ENCODE measurements at places on chromosomes 7 and 10.
A peak's percentile ranks its signal among the peaks of the same experiment; 100 is the strongest.

DNA sequence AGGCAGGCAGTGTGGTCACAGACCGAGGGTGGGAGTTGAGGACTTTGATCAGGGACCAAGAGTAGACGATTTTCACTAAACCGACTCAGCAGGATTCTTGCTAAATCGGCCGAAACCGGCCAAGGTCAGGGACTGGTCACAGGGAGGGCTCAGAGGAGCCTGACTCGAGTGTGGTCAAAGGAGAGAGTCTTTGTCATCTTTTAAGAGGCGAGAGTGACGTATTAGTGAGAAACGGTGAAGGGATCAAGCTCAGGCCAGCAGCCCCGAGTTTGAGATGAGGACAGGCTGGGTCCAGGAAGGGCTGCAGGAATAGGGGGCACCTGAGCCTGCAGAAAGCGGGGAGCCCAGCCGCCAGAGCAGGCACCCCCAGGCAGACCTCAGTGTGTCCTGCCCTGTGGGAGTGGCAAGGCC, 41.6 kb upstream of the FAM20C start:
- no peak for DNase-seq

- peak; percentile 68 for DNase-seq
Observed at GRCh38 chr7:101169838-101170551, 4.6 kb upstream of the VGF start.

- no peak for DNase-seq
Observed at GRCh38 chr10:62960416-62960815, 144.2 kb upstream of the EGR2 start.

DNA sequence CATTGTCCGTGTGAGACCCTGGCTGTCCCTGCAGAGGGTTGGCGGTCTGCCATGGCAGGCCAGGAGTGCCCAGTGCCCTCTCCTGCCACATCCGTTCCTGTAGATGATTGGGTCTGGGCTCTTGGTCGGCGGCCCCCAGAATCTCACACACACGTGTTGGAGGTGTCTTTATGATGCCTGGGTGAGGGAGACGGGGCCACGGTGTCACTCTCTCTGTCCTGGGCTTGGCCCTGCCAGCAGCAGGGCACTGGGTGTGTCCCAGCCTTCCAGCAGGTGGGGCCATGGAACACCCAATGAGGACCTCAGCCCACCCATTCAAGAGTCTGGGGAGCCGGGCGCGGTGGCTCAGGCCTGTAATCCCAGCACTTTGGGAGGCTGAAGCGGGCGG, 30.2 kb downstream of the UNC5B start:
- DNase-seq, result no peak

DNA sequence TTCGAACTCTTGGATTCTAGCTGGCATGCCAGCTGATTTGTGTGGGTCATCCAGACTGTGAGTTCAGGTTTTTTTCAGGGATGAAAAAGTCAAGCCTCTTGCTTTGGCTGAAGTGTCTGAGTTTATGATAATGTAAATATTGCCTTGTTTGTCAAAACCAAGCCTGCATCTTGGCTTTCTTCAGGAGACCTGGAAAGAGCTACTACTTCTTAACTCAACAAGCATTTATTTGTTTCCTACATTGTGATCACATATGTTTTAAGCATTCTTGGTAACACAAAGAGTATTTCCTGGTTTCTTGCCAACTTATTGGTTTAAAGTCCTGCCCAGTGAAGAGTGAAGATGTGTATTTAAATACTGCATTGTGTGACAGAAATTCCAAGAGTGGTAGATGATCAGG, 407.1 kb downstream of the LRMDA start:
- no peak for DNase-seq

DNA sequence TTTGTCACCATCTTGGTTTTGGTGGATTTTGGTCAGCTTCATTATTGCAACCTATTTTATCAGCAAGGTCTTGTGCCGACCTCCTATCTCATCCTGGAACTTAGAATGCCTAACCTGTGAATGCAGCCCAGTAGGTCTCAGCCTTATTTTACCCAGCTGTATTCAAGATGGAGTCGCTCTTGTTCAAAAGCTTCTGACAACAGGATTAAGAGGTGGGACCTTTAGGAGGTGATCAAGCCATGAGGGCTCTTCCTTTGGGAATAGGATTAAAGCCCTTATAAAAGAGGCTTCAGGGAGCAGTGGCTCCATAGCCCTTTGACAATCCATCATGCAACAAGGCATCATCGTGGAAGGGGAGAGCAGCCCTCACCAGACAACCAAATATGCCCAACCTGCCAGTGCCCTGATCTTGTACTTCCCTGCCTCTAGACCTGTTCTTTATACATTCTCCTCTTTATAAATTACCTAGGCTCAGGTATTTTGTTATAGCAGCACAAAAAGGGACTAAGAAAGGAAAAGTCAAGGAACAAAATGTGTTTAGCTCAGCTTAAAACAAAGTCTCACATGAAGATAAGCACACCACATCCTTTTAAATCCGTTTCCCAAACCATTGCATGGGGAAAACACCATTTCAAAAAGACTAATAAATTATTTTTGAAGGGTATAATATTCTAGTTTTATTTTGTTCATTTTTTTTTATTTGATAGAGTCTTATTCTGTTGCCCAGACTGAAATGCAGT, 8.5 kb upstream of the MAP3K8 start:
- DNase-seq, result no peak

- no peak for DNase-seq
Observed at GRCh38 chr7:73869011-73869798, 8.2 kb downstream of the TMEM270 start.

DNA sequence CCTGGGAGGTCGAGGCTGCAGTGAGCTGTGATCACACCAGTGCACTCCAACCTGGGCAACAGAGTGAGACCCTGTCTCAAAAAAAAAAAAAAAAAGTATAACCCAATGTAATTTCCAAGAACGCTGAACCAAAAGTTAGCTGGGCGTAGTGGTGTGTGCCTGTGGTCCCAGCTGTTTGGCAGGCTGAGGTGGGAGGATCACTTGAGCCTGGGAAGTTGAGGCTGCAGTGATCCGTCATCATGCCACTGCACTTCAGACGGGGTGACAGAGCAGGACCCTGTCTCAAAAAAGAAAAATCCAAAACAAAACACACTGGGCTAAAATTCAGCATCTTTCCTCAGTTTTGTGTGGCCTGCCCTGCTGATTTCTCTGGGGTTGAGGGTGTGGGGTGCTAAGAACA, 21.1 kb downstream of the HNRNPA2B1 start:
- no peak for DNase-seq

DNA sequence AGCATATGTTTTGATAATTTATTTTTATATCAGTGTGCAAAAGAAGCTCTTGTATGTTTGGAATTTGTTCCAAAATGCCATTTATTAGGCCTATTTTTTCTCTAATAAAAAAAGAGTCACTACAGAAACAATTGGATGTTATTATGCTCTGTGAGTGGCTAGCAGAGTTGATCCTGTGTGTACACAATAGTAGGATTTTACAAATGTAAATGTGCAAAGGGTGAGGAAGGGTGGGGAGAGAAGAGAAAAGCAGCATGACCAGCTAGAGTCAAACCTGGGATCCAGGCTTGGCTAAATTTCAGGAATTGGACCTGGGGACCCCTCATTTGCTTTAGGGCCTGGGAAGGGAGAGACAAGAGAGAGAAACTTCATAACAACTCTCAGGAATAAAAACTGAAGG, 32.5 kb downstream of the SEMA3A start:
- no peak for DNase-seq

DNA sequence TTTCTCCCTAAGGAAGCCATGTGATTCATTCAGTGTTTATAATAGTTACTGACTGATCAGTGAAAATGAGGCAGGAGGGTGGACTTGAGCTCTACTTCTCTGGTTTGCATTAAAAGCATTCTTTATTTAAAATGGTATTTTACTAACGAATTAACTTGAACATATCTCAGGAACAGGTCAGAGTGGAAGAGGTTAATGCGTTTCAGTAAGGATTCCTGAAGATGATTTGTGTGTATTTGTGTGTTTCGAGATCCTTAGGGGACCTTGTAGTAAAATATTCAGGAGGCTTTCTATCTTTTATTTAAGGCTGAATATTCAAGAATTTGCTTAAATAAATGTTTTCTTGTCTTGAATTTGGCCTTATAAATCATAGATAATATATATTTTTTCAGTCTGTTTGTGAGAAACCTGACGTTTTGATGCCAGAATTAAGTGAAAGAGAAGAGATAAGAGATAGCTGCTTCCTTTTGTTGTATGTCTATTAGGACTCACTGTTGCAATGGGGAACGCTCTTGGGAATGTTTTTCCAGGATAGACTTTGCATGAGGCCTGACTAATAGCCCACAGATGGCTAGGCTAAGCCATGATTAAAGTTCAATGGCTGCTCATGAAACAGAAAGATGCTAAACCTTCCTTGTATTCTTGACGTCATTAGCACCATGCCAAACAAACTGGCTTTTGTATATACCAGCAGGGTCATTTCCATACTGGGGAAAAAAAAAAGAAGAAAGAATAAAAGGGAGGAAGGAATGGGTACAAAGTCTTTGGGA, 93.8 kb upstream of the MTPN start:
- no peak for DNase-seq

GRCh38 chr7:6057316-6058129, 26.3 kb downstream of the ANKRD61 start:
- no peak for DNase-seq

DNA sequence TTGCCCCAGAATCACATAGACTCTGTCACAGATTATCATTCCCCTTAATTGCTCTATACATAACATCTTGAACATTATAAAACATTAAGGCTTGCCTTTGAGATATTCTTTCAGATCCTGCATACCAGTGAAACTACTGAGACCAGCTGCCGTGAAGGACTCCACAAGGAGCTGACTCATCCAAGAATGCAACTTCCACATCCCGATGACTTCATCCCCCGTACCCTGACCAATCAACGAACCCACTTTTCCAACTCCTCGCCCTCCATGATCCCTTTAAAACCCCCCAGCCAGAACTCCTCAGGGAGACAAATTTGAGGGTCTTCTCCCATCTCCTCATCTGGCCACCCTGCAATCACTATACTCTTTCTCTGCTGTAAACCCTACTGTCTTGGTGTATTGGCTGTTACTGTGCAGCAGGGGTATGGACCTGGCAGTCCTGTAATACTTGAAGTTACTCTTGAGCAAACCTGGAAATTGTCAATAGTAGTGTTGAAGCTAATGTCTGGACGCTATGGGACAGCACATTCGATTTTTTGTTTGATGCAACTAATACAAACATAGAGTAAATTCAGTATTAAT, 49.8 kb downstream of the HTR5A start:
- DNase-seq, result no peak

- no peak for DNase-seq
Observed at GRCh38 chr10:116083226-116083762, 189.7 kb downstream of the GFRA1 start.

DNA sequence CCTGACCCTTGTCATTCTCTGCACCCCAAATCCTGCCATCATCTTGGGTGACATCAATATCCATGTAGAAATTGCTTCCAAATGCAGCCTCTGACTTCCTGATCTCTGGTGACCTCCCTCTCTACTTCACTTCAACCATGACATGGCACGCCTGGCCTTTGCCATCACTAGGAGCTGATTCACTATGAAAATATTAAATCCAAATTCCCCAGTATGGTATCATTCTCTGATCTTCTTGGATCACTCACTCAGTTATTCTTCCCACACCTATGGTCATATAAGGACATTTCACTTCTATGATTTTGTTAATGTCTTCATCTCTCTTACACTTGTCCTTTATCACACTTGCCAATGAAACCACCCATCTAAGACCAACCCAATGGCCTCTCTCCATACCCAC, 73.7 kb upstream of the ODAD2 start:
- no peak for DNase-seq

DNA sequence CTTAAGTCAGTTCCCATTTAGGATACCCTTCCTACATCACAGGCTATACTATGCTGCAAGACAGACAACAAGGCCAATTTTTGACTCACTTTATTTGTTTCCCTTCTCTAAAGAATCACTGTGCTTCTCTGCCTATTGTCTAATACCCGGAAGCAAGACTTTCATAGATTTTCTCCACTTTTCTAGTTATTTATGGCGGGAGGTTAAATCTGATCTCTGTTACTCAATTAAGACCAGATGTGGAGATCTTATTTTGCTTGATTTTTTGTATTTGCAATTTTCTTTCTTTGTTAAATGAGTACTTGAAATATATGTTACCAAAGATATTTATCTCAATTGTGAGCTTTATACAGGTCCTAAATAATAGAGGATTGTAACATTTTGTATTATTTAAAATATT, 511.5 kb downstream of the ATRNL1 start:
- DNase-seq, result no peak

DNA sequence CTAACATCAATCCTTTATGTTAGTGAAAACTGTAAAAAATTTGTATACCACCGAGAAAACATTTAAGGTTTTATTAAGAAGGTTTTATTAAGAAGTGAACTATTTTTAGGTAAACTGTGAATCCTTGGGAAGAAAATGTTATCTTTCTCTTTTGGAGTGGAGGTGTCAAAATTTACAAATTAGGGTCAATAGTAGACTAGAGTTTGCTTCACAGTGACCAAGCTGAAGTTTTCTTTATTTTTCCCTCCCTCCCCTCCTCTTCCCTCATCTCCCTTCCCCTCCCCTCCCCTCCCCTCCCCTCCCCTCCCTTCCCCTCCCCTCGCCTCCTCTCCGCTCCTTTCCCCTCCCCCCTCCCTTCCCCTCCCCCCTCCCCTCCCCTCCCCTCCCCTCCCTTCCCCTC, 168.8 kb downstream of the CNTNAP2 start:
- DNase-seq, result no peak

DNA sequence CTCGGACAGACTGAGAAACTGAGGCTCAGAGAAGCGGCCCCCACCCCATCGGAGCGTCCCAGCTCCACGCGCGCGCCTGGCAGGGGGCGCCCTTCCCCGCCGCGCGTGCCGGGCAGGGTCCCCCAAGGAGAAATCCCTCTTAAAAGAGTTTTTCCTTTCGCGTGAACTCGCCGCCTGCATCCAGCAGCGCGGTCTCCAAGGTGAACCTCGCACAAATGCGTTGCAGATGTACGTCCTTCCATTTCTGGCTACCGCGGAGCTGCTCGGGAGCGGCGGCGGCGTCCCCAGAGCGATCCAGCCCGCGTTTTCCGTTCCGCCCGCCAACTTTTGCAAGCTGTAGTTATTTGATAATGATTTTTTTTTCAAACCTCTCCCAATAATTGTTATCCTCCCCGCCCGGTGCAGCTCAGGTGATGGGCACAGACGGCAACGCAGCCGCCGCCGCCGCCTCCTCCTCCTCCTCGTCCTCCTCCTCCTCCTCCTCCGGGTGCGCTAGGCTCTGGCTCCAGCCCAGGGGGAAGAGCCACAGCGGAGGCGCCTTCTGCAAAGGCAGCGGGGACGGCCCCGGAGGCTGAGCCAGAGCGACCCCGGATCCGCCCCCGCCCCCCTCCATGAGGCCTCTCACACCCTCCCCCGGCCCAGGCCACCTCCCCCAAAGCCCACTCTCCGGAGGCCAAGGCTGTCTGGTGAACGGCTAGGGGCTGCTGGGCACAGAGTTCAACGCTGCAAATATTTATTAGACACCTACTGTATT, 74.0 kb upstream of the CUX1 start:
- peak; percentile 74 for DNase-seq

DNA sequence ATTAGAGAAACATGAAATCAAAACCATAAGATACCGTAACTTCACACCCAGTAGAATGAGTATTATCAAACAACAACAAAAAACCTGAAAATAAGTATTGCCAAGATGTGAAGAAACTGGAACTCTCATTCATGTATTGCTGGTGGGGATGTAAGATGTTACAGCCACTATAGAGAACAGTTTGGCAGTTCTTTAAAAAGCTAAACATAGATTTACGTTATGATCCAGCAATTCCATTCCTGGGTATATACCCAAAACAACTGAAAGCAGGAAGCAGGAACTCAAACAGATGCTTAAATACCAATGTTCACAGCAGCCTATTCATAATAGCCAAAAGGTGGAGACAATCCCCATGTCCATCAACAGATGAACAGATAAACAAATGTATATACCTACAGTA, 72.5 kb downstream of the NT5C2 start:
- no peak for DNase-seq
